ENCODE measurements at places on chromosomes 1 and 21.

DNA sequence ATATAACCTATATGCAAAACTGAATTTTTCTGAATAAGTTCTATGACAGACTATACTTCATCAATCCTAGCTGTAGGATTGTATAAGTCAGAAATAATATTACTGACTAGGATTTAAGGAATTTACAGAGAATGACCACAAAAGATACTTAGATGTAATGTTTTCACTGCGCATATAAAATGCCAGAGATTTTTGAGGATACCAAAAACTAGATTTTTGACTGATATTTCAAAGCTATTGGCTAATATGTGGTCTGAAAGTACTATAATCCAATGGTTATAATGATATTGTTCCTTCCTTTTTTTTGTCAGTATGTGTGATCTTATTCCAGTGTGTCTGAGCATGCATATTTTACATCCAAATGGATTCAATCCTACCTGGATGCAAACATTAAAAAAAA is 17.0 kb upstream of the IFI44L start:
- no peak for DNase-seq

- DNase-seq: no peak
Observed at GRCh38 chr1:150895618-150896017, 8.7 kb downstream of the CTXND2 start.

GRCh38 chr1:19396280-19396679 is 84.2 kb downstream of the SLC66A1 start:
- DNase-seq: no peak

DNA sequence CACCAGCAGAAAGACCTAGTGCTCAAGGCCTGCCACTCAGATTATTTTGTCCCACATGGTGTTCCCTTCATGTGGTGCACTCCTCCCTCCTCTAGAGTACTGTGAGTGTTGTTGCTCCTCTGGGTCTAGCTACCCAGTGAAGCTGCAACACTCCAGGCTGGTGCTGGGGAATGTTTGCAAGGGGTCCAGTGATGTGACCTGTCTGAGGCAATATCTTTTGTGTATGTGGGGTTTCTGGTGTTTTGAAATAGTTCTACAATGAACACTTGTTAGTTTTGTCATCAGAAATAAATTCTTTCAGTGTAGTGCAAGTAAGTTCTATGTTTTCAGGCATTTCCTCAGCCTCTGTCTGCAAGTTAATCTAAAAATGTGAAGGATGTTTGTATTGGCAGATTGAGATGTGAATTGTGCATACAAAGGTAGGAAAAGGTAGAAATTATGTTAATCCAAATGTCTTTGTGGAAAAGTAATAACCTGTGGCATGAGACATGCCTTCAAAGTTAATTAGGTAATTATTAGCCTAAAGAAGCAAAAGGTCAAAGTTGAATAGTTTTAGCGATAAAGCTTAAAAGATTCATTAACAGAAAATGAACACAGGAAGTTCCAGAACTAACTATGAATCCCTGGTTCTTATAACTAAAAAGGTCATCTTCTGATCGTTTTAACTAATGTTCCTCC is 616.8 kb downstream of the LTN1 start:
- DNase-seq: no peak

DNA sequence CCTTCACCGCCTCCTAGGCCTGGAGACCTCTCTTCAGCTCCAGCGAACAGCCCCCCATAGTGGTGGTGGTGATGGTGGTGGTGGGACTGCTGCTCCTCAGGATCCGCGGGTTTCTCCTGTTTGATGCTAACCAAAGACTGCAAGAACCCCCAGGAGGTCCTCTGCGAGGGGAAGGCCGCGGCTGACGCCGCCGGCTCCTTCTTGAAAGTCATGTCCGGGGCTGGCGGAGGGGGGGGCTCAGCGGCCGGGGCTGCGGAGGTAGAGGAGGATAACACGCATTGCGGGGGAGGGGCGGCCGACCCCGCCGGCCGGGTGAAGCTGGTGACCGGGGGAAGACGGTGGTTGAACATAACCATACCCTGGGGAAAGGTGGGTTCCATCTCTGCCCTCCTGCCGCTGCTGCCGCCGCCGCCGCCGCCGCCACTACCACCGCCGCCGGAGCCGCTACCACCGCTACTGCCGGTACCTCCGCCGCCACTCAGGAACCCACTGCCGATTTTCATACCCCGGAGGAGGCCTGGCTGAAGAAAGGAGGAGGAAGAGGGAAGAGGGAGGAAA is 554 bp downstream of the ZNF281 start:
- peak; percentile 22 for DNase-seq

DNA sequence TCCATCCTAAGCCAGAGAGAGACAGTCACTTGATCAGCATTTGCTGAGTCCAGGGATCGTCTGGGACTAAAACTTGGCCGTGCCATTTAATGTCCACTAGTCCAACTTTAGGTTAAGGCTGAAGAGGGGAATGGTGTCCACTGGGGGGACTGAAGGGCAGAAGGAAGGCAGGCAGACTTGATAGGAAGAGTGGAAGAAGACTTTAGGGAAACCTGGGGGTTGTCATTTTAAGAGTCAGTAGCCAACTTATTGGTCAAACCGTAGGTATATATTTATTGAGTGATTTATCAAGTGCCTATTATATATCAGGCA is 1.3 kb upstream of the LMOD1 start:
- no peak for DNase-seq

GRCh38 chr1:75170981-75171380 is 36.8 kb downstream of the LHX8 start:
- no peak for DNase-seq

DNA sequence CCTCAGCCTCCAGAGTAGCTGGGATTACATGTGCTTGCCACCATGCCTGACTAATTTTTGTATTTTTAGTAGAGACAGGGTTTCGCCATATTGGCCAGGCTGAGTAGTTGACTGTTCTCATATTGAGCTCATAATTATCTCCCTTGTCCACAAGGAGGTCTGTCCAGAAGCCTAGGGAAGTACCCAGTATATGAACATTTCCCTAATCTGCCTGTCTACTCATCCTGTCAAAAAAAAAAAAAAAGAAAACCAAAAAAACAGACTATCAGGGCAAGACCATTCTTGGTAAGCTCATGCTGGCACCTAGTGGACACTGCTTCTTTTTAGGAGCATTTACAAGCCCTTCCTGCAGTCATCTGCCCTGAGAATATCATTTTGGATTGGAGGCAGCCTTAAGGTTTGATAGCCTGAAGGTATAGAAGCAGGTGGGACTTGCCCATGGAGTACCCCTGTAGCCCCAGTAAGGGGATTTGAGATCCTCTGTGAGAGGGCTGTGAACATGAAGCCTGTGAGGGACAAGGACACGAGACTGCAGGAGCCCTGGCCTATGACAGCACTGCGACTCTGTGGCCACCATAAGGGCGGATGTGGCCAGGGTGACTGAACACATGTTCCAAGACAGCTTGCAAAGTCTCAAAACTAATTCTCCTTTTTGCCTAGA is 10.8 kb upstream of the DUSP12 start:
- no peak for DNase-seq

GRCh38 chr1:198007687-198008607 is 90.8 kb downstream of the LHX9 start:
- no peak for DNase-seq

DNA sequence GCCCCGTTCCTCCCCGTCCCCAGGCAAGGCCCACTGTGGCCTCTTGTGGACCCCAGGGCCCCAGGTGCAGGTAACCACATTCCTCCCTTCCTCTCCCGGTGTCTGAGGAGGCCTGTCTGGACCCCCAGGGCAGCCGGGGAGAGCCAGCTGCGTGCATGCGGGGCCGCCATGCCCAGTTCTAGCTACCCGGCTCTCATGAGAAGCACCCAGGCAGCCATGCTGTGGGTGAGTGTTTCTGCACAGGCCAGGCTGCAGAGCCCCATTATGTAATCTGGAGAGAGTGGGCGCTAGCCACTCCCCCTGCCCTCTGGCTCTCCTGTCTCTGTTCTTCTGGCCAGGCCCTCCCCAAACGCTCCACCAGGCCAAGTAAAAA is 18.4 kb upstream of the PLEKHG5 start:
- DNase-seq: no peak

- DNase-seq: no peak
Observed at GRCh38 chr21:45618287-45618686, 25.2 kb upstream of the PCBP3 start.

DNA sequence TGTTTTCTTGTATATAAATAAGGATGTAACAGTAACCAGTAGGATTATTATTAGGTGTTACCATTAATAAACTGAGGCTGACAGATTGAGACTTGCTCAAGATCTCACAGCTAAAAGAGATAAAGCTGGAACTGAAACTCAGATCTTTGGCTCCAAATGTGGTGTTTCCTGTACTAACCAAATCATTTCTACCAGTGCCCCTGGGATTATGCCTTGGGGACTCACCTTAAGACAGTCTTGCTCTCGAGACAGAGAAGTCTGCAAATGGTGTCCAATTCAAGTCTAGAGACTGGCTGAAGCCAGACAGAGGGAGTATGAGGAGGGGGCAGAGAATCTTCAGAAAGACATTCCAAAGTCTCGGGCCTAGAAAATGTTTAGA is 593 bp upstream of the CD53 start:
- no peak for DNase-seq

GRCh38 chr1:67723620-67724019 is 38.6 kb downstream of the GADD45A start:
- no peak for DNase-seq

DNA sequence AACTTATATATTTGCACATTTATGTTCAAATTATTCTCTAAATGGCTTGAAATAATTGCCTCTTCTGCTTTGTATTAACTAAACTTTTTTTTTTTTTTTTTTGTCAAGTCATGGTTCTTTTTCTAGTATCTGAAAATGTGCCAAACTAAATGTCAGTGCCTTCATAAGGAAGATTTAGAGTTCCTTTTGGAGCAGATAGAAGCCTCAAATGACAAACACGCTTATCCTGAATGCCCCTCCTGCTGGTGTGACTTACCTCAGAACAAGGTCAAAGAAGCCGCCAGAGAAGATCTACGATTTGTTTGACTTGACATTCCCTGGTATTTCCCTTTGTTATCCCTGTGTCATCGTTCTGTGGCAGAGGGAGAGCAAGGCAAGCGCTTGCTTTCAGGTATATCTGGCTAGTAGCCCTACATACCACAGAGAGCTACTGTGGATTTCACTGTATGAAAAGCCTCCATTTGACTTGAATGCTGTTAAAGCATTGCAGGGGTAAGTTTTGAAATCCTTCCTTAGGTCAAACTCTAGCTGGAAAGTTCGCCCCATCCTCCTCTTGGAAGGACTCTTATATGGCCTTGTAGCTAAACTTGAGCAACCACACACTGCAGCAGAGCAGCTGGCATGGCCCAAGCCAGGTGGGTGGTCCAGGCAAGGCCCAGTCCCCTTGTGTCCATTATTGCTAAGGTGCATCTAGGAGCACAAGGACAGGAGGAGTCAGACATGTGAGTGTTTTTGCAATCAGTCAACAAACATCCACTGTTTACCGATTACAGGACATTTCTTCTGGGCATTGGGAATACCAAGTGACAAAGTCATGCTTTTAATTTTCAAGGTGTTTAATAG is 285.4 kb upstream of the USP25 start:
- no peak for DNase-seq

- DNase-seq: no peak
Observed at GRCh38 chr1:151435174-151435573, 24.1 kb downstream of the POGZ start.

DNA sequence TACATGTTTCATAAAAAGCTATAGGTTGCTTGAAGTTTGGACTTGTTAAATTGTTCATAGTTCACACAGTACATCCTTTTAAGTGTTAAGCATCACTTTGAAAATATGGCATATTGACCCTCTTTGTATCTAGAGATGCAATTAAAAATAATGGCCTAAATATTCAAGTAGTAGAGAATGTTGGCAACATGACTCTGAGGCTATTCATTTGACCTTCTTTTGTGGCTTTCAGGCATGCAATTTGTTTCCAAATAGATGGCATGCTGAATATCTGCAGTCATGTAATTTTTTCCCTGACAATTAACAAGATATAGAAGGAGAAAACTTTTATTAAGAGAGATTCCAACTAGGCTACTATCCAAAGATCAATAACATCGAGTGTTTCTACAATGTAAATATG is 230.5 kb upstream of the ZRANB2 start:
- no peak for DNase-seq

- DNase-seq: no peak
Observed at GRCh38 chr1:206953626-206954025, 7.4 kb upstream of the PIGR start.

DNA sequence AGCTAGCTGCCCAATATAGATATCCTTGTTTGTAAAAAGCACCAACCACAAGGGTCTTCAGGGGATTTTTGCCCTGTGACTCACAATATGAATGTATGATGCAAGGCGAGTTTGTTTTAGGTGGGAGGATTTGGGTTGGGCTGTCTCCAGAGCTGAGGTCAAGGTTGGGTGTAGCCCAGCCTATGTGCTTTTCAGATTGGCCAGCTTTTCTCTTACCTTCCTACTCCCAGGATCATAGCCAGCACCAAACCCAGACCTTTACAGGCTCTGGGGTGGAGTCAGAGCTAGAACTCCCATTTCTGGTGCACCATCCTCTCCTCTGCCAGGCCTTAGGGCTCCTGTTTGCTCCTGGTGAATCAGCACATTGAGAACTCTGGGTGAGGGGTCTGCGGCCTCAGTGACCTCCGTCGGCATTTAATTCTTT is 55.6 kb upstream of the GCLM start:
- no peak for DNase-seq

- DNase-seq: no peak
Observed at GRCh38 chr1:51997974-51998382, 7.5 kb upstream of the RAB3B start.
